ENCODE measurements at places on chromosomes 7 and 10.

GRCh38 chr10:128400564-128400963 lies 274.3 kb upstream of the MKI67 start:
- DNase-seq: no peak

DNA sequence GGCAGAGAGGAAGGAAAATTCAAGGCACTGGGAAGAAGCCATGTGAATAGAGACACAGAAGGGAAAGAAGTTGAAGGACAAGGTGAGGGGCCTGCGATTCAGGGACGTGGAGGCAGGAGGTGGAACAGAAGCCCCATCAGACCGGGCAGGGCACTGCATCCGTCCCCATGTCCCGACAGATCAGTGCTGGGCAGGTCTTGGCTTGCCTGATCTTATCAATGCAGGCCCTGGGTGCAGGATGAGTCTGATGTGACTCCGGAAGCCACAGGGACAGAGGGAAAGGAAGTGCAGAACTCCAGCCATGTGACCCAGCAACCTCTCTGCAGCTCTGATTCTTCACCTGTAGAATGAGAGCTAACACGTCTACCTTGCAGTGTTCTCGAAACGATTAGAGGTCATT lies 136.2 kb upstream of the CTBP2 start:
- no peak for DNase-seq

- DNase-seq: no peak
Observed at GRCh38 chr10:28295336-28295735, 7.5 kb downstream of the MPP7 start.

GRCh38 chr7:114818501-114818900 lies 103.4 kb upstream of the MDFIC start:
- DNase-seq: no peak

Measured in activated CD4-positive, alpha-beta T cell treated with anti-CD3 and anti-CD28 coated beads, Interleukin-2, amount 50 U/mL, for 4 hours (primary cell).